Renal pelvis (tissue), 12 donors: ENCODE measurements at places on chromosomes 1 and 21.

GRCh38 chr1:12097321-12097720, 34.2 kb downstream of the TNFRSF8 start:
- no peak for DNase-seq

DNA sequence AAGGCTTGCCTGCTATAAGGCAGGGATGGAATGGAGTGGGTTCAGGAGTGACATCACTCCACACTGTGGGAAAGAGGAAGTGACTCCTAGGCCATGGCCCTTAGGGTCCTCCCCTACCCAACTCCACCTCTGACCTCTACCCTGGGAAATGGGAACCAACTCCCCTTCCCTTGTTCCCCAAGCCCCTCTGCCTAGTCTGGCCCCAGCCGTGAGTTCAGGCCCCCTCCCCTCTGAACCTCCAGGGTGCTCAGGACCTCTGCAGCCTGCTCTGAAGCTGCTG, 3.8 kb upstream of the GUCA2A start:
- DNase-seq: no peak

GRCh38 chr1:151458802-151459330, 428 bp downstream of the POGZ start:
- DNase-seq: peak; percentile 43

DNA sequence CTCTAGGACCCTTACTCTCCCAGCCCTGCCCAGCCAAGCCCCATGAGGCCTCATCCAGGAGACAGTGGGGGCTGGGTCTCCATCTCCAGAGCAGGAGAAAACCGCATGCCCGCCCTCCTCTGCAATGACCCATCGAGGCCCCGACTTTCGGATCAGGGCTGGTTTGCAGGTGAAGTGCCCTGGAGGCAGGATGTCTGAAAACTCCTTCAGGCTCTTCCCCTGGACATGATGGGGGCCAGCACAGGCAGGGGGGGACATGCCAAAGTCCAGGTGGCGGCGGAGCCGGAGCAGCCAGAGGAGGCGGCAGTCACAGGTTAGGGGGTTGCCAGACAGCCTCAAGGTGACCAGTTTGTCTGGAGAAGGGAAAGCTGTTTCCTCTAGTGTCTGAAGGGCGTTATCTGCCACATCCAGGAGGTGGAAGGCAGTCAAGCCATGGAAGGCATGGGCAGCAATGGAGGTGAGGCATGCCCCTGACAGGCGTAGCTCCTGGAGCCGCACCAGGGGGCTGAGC, 3.9 kb downstream of the LINGO4 start:
- DNase-seq: no peak

GRCh38 chr1:171290621-171291020, 23.4 kb upstream of the FMO4 start:
- no peak for DNase-seq

- no peak for DNase-seq
These were observed 338.5 kb downstream of the KCTD3 start for GRCh38 chr1:215905493-215906115.

DNA sequence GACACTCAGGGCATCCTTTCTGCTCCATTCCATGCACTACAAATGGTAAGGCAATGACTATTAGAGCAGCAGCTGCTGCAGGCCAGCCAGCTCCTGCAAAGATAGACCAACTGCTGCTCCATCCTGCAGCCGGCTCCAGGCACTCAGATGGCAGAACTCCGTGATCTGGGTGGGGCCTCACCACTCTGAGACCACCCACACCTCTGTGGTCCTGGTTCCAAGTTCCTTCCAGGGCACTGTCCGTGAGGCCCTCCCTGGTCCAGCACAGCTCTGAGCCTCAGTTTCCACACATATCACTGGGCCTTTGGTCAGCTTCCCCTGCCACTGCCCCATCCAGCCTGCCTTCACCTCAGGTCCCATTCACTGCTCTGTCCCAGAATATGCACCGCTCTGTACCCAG, 114.7 kb downstream of the DMRTB1 start:
- no peak for DNase-seq

DNA sequence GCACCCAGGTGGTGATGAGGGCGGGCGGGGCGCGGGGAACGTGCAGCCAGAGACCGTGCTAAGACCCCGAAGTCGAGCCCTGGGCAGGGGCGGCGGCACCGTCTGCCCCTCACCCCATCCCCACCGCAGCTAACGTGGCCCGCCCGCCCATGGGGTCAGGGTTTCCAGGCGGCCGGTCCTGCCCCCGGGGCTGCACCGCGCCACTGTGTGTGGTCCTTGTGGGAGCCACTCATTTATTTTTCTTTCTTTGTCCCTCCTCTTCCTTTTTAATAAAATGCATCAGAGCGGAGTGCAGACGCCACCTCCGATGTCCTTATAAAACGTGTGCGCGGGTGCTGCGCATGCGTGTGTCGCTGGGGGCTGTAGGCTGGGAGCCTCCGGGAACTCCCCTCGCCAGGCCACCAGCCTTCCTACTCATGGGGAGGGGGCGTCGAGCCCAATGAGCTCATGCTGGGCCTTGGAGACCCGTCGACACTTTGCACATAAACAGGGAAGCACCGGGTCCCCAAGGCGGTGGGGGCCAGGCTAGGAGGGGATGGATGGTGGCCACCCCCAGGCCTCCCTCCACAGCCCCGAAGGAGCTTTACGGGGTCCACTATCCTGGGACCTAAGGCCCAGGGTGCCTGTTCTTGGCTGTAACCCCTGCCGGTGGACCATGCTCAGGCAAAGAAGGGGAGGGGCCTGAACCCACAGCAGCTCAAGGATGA, 59.9 kb downstream of the WNT9A start:
- DNase-seq: peak; percentile 71

- DNase-seq: no peak
These were observed 11.4 kb upstream of the SKI start for GRCh38 chr1:2216767-2217058.

- no peak for DNase-seq
These were observed 1.9 kb upstream of the GPR52 start for GRCh38 chr1:174445817-174446216.

DNA sequence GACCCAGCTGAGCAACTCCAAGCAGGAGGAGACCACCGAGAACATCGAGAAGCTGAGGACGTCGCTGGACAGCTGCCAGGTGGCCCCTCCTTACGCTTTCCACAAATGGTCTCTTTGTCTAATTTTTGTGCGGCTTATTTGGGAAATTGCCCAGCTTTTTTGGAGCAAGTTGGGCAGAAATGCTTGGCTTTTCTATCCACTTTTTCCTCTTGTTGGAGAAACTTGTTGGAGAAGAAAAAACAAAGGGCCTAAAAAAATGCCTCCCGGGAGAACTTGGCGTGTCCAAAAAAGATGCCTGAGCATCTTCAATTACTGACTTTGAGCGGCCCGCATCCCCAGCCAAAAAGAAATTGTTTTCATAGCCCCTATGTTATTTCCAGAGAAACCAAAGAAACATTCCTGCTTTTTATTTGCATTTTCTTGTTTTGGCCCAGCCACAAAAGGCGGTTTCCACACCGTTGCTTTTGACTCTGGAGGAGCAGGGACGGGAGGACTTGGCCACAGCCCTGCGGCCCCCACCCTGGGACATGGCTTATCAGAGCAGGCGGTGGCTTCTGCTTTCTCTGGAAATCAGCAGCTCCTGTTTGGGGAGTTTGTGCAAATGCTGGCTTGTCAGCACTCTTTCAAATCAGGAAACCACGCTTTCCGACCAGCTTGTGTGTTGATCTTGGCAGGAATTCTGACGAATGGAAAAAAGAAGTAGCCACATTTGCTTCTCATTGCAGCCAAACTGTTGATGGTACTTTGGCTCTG, 81.2 kb upstream of the EFHD2 start:
- peak; percentile 43 for DNase-seq

DNA sequence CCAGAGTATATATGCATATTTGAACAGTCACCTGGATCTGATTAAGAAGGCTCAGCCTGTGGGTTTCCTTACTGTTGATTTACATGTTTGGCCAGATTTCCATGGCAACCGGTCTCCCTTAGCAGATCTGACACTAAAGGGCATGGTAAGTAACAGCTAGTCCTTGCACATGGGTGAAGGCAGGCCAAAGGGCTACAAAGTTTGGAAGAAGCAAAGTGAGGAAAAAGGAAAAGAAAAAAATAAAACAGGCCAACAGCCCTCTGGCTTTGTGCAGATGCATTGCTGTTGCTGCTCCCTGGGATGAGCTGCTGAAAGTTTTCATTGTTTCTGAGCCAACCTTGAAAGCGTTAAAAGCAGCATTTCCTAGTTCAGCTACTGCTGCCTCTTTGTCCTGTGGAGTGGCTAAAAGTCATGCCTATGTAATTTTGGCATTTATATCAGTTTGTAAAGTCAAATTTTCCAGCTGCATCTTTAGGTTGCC, 176.5 kb upstream of the HOOK1 start:
- DNase-seq: peak; percentile 86

DNA sequence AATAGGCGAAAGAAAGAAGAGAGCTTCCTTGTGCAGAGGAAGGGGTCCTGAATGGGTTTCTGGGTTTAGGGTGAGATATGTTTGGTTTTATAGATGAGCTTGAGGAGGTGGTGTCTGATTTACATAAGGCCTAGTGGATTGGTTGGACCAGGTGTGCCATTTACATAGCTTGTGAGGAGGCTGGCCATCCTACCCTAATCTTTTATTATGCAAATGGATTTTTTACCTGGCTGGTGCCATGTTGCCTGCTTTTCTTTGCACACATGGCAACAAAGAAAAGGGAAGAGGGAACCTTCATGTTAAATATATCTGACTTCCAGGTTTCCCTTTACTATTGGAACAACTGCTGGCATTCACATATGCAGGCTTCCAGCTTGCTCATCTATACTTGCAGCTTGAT, 585.3 kb downstream of the PTPRU start:
- no peak for DNase-seq

- DNase-seq: no peak
These were observed 483 bp downstream of the TCEANC2 start for GRCh38 chr1:54053745-54054437.

- DNase-seq: no peak
These were observed 40.4 kb downstream of the EIF2B3 start for GRCh38 chr1:44945967-44946366.

DNA sequence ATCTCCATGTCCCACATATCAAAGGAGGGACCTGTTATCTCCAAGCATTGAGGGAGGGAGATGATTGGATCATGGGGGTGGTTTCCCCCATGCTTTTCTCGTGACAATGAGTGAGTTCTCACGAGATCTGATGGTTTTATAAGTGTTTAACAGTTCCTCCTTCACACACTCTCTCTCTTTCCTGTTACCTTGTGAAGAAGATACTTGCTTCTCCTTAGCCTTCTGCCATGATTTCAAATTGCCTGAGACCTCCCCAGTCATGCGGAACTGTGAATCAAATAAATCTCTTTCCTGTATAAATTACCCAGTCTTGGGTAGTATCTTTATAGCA, 91.6 kb downstream of the DDAH1 start:
- no peak for DNase-seq

DNA sequence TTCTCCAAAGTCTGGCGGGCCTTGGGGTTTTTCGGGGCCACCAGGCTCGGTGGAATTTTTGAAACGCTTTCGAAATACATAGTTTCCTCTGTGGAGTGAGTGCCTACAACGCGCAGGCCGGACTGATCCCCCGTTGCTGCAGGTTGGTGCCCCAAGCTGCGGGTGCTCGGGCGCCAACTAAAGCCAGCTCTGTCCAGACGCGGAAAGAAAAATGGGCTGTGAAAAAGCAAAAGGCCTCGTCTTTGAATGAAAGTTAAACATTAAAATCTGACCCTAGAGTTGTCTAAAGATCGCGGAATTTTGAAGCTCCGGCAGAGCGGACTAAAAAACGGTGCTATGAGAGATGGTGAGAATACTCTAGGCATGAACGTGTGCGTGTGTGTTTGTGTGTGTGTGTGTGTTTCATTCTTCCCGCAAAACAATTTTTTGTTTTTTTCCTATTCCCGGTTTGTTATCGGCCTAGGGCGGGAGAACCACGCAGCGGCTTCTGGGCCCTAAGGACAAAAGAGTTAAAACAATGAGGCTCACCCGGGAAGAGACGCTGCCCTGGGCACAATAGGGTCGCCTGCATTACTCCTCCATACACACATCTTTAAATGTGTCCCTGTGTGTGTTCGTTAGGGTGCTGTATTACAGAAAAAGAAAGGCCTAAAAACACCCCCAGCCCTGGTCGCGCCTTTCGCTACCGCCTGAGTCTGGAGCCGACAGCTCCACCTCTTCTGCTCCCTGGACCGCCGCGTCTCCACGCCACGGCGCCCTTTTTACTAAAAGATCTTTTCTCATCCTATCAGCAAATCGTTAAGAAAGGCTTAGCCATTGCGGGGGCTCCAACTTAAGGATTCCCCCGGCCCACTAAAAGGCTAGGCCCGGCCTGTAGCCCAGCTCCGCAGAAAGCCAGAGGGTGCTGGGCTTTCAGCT, 3.2 kb downstream of the TBX15 start:
- DNase-seq: no peak

DNA sequence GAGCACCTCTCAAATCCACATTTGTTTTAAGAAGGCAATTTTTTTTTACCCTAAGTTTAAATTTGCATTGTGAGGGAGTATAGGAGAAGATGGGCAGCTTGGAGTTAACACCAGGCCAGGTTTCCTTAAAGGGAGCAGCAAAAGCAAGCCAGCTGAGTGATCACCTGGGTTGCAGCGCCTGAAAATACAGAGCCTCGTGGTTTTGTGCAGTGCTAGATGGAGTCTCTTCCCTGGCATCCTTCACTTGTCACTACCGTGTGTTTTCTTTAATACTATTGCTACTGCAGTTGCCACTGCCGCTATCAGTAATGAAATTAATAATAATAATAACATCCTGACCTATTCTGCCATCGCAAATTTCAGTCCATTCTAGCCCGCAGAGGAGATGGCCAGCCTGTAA, 35.2 kb upstream of the VAV3 start:
- DNase-seq: no peak
